ENCODE measurements at places on chromosomes 11 and 22.

DNA sequence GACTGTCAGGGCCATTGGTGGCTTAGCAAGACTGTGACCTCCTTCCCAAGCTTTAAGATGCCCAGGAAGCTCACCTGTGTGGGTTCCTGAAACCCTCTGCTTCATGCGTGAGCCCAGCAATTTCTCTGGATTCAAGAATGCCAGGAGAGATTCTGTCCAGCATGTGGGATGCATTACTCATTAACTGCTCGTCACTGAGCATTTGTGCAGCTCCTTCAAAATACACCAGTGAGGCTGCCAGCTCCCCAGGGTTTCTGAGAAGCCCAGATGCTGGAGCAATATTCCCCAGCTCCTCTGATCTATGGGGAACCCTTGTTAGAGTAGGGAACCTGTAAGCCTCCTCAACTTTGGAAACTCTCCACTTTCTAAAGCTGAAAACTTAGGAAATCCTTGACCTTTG lies 126.5 kb downstream of the CHST1 start:
- no peak for ATAC-seq

- ATAC-seq, result no peak
Measured at GRCh38 chr11:9528573-9529333, 44.7 kb upstream of the WEE1 start.

- ATAC-seq, result no peak
Measured at GRCh38 chr11:99368583-99368982, 347.8 kb downstream of the CNTN5 start.

GRCh38 chr22:25849522-25849921 lies 107.5 kb downstream of the MYO18B start:
- ATAC-seq, result no peak

- no peak for ATAC-seq
Measured at GRCh38 chr11:116499396-116500003, 273.3 kb downstream of the BUD13 start.

GRCh38 chr11:60769273-60769672 lies 12.6 kb downstream of the MS4A15 start:
- no peak for ATAC-seq

- ATAC-seq, result peak; percentile 24
Measured at GRCh38 chr11:3865388-3866193, 10.1 kb downstream of the STIM1 start.

GRCh38 chr11:87033561-87033960 lies 4.2 kb upstream of the TMEM135 start:
- no peak for ATAC-seq

GRCh38 chr11:38208951-38209350 lies 1610.9 kb upstream of the RAG2 start:
- no peak for ATAC-seq

DNA sequence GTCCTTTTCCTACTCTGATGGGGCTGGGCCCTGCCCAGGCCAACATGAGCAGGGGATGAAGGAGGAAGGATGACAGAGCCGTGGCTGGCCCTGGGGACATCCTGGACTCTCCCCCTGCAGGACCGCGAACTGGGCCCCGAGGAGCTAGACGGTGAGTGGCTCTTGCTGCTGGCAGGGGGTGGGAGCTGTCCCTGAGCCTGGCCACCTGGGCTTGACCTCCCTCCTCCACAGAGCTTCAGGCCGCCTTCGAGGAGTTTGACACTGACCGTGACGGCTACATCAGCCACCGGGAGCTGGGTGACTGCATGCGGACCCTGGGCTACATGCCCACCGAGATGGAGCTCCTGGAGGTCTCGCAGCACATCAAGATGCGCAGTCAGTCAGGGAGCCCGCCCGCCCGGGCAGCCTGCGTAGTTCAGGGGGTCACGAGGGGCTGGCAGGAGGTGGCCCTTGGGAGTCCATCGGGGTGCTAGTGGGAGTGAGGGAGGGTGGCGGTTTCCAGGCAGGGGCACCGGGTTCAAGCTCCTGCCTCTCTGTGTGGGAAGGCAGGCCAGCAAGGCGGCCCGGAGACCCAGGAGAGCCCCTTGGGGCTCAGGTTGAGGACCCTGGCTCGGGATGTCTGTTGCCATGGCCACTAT lies 1.0 kb downstream of the CABP4 start:
- no peak for ATAC-seq

GRCh38 chr11:14240221-14240620 lies 118.8 kb downstream of the RRAS2 start:
- ATAC-seq, result no peak

DNA sequence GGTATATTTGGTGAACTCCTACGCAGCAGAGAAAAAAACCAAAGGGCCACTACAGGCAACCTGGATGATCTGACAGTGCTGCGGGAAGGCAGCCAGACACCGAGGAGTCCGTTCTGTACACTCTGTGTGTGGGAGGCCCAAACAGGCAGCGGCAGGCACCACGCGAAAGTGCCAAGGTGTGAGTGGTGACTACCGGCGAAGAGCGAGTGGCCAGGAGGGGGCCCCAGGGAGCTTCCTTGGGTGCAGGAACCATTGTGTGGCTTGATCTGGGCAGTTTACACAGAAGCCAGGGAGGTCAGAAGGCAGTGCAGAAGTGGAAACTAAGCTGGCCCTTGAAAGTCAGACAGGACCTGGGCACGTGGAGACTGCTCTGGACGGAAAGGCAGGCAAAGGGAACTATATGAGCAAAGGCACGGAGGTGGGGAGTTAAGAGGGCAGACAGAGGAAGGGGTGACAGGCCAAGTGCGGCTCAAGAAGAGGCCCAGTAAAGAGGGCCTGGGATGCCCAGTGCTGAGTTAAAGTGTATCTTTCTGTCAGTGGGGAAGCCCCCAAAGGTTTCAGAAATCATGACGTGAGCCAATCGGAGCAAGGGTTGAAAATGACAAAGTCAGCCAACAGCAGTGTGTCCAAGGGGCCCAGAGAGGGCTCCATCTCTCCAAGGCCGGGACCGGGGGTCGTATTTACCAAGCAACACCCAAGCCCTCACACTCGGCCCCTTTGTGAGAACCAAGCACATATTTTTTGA lies 10.6 kb downstream of the TMEM184B start:
- ATAC-seq, result peak; percentile 26

DNA sequence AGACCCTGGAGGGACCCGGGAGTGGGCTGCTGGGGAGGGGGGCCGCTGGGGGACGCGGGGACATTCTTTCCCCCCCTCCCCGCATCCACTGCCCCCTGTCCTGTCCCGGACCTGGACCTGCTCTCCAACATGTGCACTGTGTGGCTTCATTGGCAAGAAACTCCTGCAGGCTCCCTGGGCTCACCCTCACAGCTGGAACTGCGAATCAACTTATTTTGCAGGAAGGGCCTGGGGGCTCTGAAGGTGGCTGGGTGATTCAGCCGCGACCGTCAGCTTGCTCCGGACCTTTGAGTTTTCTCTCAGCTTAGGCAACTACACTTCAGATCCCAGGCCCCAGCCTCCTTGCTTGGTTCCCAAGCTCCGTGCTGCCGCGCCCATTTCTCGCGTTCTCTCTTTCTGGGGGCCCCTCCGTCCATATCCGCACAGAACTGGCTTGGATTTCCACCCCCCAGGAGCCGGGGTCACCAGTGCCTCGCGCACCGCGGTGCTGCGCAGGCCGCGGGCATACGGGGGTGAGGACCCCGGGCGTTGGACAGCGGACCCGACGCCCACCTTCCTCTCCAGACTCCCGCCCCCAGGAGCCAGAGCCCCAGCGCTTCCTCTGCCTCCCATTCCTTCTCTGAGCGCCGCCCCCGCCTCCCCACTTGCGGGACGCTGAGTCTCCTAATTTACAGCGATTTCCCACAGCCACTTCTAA lies 471 bp upstream of the AHNAK start:
- no peak for ATAC-seq

DNA sequence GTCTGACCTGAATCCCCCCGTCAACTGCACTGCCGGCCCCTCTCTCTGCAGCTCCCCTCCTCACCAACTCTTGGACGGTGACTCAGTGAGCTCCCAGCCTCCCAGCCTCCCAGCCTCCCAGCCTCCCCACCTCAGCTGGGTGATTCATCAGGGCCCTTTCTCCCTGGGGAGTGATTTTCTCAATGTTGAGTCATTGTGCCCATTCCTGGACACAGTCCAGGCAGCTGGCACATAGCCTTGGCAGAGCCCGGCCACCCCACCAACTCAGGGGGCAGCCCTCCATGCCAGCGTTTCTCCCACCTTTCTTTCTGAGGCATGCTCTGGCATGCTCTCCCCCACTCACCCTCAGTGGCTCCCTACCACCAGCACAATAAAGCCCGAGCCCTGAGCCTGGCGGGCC lies 30.7 kb downstream of the PDE2A start:
- no peak for ATAC-seq

DNA sequence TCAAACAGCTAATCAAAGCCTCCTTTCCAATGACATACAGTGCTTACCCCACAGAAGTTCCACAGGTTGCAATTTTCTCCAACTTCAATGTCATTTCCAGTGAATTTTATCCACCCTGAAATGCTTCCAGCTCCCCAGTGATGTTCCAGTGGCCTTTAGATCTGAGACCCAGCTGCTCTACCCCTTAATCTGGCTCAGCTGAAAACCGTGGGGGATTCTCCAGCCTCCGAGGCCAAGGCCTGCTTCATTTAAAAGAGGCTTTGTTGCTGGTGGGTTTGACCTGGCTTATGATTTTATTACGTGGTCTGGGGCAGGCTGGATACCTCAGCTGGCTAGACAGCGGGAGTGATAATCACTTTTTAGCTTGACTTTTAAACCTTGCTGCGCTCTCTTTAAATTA lies 10.9 kb downstream of the HEPHL1 start:
- ATAC-seq, result no peak

- ATAC-seq, result no peak
Measured at GRCh38 chr11:48018528-48019216, 38.3 kb downstream of the PTPRJ start.

GRCh38 chr11:123129920-123130319 lies 65.1 kb downstream of the CLMP start:
- peak; percentile 29 for ATAC-seq

DNA sequence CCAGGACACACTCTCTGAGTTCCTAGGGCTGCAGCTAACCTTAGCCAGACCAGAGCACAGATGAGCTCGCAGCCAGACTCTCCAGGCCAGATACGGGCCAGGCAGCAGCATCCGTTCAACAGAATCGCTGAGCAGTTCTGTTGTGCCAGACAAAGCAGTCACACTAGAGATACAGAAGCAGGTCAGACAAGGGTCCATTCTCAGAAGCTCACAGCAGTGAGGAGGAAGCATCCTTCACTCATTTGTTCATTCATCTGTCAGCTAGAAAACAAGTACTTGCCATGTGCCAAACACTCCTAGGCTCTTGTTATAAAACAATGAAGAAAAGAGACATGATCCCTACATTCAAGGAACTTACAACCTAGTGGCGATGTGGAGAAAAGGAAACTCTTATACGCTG lies 2.6 kb downstream of the LMO2 start:
- ATAC-seq, result no peak

DNA sequence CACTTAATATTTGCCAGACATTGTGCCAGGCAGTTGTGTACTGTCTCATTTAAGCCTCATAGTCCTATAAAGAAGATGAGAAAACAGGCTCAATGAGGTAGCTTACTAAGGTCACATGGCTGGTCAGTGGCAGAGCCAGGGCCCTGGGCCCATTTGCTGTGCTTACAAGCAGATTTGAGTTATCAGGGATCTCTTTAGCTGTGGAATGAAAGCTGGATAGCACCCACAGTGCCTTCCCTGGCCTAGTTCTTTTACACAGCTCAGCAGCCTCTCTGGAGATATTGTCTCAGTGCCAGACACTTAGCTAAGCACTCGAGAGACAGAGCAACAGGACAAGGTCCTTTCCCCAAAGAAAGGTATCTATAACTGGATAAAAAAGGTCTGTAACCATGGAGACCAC lies 6.1 kb downstream of the TMEM86A start:
- ATAC-seq, result no peak

- no peak for ATAC-seq
Measured at GRCh38 chr11:36211761-36212430, 77.3 kb downstream of the COMMD9 start.

- peak; percentile 45 for ATAC-seq
Measured at GRCh38 chr22:37552524-37553163, 7.6 kb upstream of the CDC42EP1 start.

GRCh38 chr11:64835616-64836447 lies 8.6 kb downstream of the CDC42BPG start:
- no peak for ATAC-seq

DNA sequence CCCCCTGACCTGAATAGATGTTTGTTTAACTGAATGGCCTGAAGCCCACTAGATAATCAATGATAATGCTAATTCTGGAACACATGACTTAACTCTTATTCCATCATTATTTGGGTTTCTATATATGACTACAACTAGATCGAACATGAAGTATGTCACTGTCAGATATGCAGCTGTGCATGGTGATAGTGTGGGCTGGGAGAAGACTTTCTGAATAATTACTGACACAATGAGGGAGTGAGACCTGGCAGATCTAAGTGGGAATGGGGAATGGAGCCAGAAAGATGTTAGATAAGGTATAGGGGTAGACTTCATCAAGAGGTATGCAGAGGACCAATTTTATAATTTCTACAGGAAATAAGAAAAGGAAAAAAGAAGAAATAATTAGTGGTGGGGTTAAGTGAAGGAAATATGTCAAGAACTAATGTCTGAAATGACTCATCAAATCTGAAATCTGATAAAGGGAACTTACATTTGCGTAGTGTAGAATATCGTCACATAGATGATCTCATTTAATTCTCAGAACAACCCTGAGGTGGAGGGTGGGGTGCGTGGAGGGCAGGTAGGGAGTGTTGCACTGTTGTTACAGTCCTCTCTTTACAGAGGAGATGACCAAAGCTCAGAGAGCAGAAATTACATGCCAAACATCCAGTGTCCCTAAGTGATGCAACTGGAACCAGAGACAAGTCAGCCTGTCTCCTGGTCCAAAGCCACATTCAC lies 68.2 kb upstream of the EED start:
- ATAC-seq, result no peak

- peak; percentile 84 for ATAC-seq
Measured at GRCh38 chr22:24289114-24289513, 18.5 kb downstream of the SPECC1L start.

- ATAC-seq, result no peak
Measured at GRCh38 chr11:114796954-114797721, 118.8 kb downstream of the NXPE2 start.

- ATAC-seq, result no peak
Measured at GRCh38 chr11:120750647-120751549, 239.3 kb downstream of the GRIK4 start.

DNA sequence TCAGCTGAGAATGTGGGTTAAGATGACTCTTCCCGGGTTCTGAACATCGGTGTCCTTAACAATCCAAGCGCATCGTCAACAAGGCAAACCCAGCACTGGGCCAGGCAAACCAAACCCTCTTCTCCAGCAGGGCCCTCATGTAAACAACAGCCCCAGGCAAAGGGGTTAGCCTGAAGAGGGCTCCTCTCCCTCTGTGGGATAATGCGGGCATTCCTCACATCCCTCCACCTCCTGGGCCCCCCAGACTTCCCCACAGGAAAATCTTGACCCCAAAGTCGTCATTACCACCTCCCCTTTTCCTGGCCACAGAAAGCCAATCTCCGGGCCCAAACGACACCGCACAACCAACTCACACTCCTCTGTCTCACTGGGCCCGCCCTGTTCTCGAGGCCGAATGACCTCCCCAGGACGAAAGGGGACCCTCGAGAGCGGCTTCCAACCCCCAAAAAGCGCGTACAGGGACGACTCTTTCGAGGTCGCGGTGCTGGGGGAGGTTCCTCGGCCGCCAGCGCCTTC lies 566 bp downstream of the DDB1 start:
- no peak for ATAC-seq

Measured in gastroesophageal sphincter (tissue), 4 donors.